ENCODE measurements at places on chromosomes 7 and 10. TPM values are rescaled to one million over a fixed set of nuclear protein-coding genes. Genes with fewer than 3 reads are reported as not detected.

DNA sequence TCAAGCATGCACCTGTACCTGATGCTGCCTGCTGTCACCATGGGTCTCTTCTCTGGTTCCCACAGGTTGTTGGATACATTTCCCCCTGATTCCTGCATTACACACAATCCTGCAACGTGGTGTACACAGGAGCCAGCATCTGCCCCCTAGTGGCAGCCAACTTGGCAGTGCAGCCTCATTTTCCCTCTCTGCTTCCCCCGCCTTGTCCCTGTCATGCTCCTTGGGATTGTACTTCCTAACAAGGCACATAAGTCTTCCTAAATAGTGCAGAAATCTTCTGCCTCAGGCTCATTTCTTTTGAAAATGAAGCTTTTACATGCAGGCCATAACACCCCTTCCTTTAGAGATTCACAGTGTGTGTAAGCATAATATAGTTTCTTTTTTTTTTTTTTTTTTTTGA is 387.5 kb downstream of the CCSER2 start:
- no peak overlapping the region for H3K27ac ChIP-seq
- H3K4me3 ChIP-seq: no peak overlapping the region
- no peaks in the 10 kb centered on the region for H3K27me3 ChIP-seq
- no peaks in the 10 kb centered on the region for H3K4me1 ChIP-seq
- no peak for DNase-seq
- H3K36me3 ChIP-seq: no peaks in the 10 kb centered on the region

DNA sequence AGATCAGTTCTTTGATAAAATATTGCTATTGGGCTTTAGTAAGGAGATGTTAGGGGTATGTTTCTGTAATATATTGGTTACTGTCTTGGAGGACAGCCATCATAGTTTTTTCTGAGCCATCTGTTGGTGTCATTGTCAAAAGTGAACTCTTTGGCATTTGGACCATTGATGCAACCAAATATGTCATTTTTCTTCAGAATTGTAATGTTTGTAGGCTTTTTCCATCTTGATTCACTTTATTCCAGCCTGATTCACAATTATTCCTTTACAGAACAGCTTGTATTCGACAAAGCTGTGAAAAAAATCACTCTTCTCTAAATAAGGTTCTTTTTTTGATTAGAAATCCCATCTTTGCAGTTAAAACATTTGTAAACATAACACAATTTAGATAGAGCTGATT is 37.4 kb downstream of the SMNDC1 start:
- H3K4me1 ChIP-seq: peaks cover 23% of the 10 kb centered on the region
- DNase-seq: no peak
- H3K27me3 ChIP-seq: no peaks in the 10 kb centered on the region
- no peak overlapping the region for H3K27ac ChIP-seq
- H3K4me3 ChIP-seq: no peak overlapping the region

DNA sequence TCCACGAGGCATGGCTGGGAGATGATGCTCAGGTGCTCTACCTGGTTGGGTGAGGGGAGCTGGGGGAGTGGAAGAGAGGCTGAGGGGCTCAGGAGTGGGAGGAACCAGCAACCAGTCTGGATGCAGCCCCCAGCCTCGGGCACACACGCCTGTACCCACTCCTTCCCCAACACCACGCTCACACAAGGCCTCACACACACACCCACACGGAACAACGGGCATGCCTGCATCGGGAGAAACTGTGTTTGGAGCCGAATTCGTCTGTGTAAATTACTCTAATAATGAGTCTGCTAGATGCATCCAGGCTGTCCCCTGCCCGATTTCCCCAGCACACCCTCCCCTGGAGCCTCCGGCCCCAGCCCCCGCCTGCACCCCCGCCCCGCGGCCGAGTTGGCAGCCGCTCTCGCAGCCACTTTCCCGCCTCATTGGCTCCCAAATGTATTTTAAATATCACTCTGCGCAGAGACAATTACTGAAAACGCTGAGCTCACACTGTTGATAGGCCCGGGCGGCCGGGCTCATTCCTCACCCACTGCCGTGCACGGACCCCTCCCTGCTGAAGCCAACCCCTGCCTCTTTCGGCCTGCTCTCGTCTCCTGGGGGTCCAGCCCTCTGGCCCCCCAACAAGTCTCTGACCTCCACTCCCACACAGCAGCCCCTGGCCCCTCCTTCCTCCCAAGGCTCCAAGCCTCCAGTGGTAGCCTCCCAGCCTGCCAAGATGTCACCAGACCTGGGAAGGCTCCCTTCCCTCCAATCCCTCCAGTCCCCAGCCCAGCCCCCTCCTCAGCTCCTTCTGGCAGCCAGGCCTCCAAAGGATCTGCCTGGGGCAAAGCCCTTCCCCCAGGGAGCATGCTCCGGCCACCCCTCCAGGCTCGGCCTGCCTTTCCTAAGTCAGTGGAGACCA is 11.1 kb downstream of the H2BK1 start:
- peak; percentile 48 for DNase-seq
- no peak overlapping the region for H3K27ac ChIP-seq
- H3K4me3 ChIP-seq: no peak overlapping the region

GRCh38 chr7:99699946-99700345 is 20.1 kb upstream of the CYP3A5 start:
- no peak overlapping the region for H3K27ac ChIP-seq
- no peaks in the 10 kb centered on the region for H3K4me1 ChIP-seq
- DNase-seq: no peak
- H3K4me3 ChIP-seq: no peak overlapping the region

Gene DYDC2
- total RNA-seq: 12.4 TPM
